ENCODE measurements at places on chromosomes 6 and 20. TPM values are rescaled to one million over a fixed set of nuclear protein-coding genes. Genes with fewer than 3 reads are reported as not detected.

TREM1 gene
- 0.54 TPM for total RNA-seq

MUCL3 gene
- not detected for total RNA-seq

MAP3K5 gene
- 12.5 TPM for total RNA-seq

MICAL1 gene
- total RNA-seq, result 23.7 TPM

AIF1 gene
- total RNA-seq, result 6.4 TPM

BMP2 gene
- 11.4 TPM for total RNA-seq

OCSTAMP gene
- total RNA-seq, result not detected

LZTS3 gene
- 20.1 TPM for total RNA-seq

MBOAT1 gene
- 7.7 TPM for total RNA-seq

PGC gene
- total RNA-seq, result 0.36 TPM

IL17F gene
- not detected for total RNA-seq

NFKBIL1 gene
- total RNA-seq, result 15.3 TPM

MUC21 gene
- total RNA-seq, result not detected

BMP6 gene
- 8.3 TPM for total RNA-seq

FAM217A gene
- total RNA-seq, result not detected
